Activated CD4-positive, alpha-beta T cell treated with anti-CD3 and anti-CD28 coated beads, Interleukin-2, amount 10 ng/mL, durations not matched to agents 24 days and 14 days (primary cell): ENCODE measurements at places on chromosomes 11 and 22. TPM values are rescaled to one million over a fixed set of nuclear protein-coding genes. Genes with fewer than 3 reads are reported as not detected.

DNA sequence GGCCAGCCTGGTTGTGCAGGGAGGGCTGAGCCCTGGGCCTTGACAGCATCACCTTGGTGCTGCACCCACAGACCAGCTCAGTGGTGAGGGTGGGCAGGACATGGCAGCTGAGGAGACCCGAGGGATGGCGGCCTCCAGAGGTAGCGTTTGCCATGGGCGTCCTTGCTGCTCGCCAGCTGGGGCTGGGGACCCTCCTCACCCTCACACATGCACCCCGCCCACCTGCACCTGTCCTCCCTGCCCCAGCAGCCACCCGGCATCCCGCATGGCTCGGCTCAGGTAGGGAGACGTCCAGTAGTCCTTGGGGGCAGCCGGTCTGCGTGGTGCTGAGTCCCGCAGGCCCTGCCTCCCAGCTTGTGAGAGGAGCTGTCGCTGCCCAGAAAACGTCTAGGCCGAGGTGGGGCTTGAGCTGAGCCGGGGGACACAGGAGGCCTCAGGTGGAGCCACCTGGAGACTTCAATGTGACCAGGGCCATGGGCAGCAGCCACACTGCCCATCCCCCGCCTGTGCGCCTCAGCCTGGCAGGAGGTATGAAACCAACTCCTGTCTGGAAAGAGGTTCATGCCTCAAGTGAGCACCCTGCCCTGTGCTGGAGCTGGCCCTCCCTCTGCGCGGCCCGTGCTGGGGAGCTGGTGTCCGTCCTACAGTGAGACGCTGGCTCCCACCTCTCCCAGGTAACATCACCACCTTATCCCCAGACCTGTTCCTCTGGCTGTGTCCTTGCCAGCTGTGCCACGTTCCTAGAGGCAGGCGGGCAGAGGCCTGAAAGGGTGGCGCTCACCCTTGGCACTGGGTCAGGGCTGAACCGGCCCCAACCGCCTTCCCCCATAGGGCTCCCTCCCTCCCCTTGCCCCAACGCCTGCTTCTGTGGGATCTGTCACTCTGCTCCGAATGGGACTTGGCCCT is 3.3 kb upstream of the TRABD start:
- peaks cover 2% of the 10 kb centered on the region for H3K27me3 ChIP-seq
- peaks cover 3% of the 10 kb centered on the region for H3K36me3 ChIP-seq
- DNase-seq, result no peak
- no peak overlapping the region for H3K27ac ChIP-seq
- peaks cover 6% of the 10 kb centered on the region for H3K4me1 ChIP-seq
- no peak overlapping the region for H3K4me3 ChIP-seq

- no peak overlapping the region for H3K27ac ChIP-seq
- DNase-seq, result no peak
- H3K27me3 ChIP-seq, result no peaks in the 10 kb centered on the region
These were observed 90.9 kb upstream of the GAL start for GRCh38 chr11:68593441-68593840.

GRCh38 chr11:115324581-115325432 is 179.4 kb downstream of the CADM1 start:
- H3K4me1 ChIP-seq, result peaks cover 3% of the 10 kb centered on the region
- no peak overlapping the region for H3K27ac ChIP-seq
- peak; percentile 78 for DNase-seq
- H3K36me3 ChIP-seq, result no peaks in the 10 kb centered on the region

DNA sequence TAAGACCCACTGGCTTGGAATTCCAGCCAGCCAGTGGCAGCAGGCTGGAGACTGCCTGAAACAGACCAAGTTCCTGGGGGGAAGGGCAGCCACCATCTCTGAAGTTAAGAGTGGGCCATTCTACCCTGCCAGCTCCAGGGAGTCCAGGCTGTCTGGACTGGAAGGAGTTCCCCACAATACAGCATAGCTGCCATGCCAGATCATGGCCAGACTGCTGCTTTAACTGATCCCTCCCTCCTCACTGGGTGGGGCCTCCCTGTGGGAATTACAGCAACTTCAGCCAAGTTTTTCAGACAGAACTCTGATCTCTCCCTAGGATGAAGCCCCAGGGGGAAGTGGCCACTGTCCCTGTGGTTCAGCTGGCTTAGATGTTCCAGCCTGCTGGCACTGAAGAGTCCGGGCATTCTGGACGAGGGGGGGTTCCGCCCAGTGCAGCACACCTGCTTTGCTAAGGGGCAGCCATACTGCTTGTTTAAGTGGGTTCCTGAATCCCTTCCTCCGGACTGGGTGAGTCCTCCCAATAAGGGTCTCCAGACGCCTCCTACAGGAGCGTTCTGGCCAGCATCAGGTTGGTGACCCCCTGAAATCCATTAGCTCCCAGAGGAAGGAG is 455.4 kb downstream of the DLG2 start:
- H3K27me3 ChIP-seq, result no peaks in the 10 kb centered on the region
- DNase-seq, result no peak
- no peak overlapping the region for H3K27ac ChIP-seq
- no peaks in the 10 kb centered on the region for H3K36me3 ChIP-seq
- H3K4me3 ChIP-seq, result no peak overlapping the region

DNA sequence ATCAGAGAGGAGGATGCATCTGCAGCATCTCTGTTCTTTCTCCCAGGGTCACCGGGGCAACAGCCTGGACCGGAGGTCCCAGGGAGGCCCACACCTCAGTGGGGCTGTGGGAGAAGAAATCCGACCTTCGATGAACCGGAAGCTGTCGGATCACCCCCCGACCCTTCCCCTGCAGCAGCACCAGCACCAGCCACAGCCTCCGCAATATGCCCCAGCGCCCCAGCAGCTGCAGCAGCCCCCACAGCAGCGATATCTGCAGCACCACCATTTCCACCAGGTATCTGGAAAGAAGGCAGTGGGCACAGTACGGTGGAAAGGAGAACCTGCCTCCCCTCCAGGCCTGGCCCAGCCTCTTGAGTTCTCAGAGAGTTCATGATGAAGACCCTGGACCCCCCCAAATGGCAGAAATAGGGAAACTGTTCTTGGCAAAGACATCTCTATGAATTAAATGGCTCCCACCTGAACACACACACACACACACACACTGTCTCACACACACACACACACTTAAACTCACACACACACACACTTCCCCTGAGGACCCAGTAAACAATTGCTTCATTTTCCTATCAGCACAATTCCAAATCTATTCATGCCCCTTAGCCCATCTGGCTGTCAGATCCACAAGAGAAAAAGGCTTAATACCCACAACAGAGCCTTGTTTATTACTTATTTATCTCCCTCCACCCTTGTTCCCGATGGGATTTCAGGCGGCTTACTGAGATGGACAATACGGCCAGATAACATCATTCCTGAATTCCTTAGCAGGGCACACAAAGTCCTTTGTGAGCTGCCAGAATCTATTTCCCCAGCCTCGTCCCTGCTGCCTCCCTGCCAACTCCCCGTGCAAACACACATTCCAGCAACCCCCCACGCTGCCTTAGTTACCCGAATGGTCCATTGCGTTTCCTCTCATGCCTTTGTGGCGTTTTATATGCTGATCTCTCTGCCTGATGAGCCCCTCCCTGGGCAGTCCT is 8.1 kb downstream of the TMA7B start:
- no peak overlapping the region for H3K4me3 ChIP-seq
- H3K27ac ChIP-seq, result no peak overlapping the region
- no peaks in the 10 kb centered on the region for H3K4me1 ChIP-seq
- peaks cover 84% of the 10 kb centered on the region for H3K36me3 ChIP-seq

DNA sequence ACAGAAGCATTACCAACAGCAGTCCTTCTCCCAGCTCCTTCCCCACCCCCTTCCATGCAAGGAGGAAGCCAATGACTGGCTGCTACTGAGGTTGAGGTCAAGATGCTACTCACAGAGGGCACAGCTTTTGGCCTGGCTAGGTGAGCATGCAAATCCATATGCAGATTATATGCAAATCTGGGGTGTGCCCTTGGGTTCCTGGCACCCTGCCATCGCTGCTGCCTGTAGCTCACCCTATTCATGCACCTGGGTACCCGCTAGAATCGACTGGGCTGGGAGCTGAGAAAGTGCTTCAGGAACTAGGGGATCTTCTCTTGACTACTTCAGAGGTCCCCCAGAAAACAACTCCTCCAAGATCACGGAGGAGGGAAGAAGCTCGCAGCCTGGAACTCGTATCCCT is 4.0 kb downstream of the DSCAML1 start:
- H3K27me3 ChIP-seq, result peaks cover 45% of the 10 kb centered on the region
- no peaks in the 10 kb centered on the region for H3K36me3 ChIP-seq
- DNase-seq, result no peak
- H3K27ac ChIP-seq, result no peak overlapping the region

GRCh38 chr11:2807025-2807681 is 78.4 kb downstream of the CDKN1C start:
- no peak for DNase-seq
- no peak overlapping the region for H3K27ac ChIP-seq

DNA sequence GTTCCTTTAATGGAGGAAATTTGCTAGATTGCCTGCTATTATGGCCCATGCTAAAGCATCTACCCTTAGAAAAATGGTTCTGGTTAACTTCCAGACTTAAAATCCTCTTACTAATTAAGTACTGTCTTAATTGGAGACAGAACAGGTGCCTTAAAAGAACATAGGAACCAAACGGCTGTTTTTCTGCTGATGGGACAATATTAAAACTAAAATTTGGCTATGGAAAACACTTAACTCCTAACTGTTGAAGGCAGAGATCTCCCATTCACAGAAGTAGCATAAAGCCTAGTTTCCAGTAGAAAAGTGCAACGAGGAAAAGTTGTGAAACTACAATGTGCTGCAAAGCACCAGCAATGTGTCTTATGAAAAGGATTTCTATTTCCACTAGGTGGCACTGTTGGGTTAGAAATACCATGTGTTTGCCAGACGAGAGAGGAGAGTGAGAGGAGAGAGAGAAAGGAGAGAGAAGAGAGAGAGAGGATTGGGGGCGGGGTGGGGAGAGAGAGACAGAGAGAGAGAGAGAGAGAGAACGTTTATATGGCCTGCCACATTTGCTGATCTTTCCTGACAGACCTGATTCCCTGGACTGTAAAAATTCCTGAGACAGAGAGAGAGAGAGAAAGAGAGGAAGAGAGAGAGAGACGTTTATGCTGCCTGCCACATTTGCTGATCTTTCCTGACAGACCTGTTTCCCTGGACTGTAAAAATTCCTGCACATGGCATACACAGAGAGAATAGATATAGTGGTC is 51.5 kb downstream of the FAM181B start:
- H3K27ac ChIP-seq, result no peak overlapping the region
- H3K4me1 ChIP-seq, result peaks cover 3% of the 10 kb centered on the region
- no peak overlapping the region for H3K4me3 ChIP-seq
- no peaks in the 10 kb centered on the region for H3K36me3 ChIP-seq
- peak; percentile 75 for DNase-seq

- no peak for DNase-seq
- no peaks in the 10 kb centered on the region for H3K4me1 ChIP-seq
- H3K36me3 ChIP-seq, result no peaks in the 10 kb centered on the region
These were observed 46.1 kb upstream of the SHISAL1 start for GRCh38 chr22:44358709-44359440.

- no peaks in the 10 kb centered on the region for H3K4me1 ChIP-seq
- no peak overlapping the region for H3K27ac ChIP-seq
- H3K36me3 ChIP-seq, result no peaks in the 10 kb centered on the region
- no peak for DNase-seq
- peaks cover 3% of the 10 kb centered on the region for H3K27me3 ChIP-seq
These were observed 180.3 kb downstream of the HIPK3 start for GRCh38 chr11:33437529-33437928.

GRCh38 chr11:115168229-115168671 is 336.0 kb downstream of the CADM1 start:
- H3K4me1 ChIP-seq, result no peaks in the 10 kb centered on the region
- H3K36me3 ChIP-seq, result no peaks in the 10 kb centered on the region
- no peak overlapping the region for H3K27ac ChIP-seq
- H3K27me3 ChIP-seq, result peaks cover 6% of the 10 kb centered on the region
- H3K4me3 ChIP-seq, result no peak overlapping the region

DNA sequence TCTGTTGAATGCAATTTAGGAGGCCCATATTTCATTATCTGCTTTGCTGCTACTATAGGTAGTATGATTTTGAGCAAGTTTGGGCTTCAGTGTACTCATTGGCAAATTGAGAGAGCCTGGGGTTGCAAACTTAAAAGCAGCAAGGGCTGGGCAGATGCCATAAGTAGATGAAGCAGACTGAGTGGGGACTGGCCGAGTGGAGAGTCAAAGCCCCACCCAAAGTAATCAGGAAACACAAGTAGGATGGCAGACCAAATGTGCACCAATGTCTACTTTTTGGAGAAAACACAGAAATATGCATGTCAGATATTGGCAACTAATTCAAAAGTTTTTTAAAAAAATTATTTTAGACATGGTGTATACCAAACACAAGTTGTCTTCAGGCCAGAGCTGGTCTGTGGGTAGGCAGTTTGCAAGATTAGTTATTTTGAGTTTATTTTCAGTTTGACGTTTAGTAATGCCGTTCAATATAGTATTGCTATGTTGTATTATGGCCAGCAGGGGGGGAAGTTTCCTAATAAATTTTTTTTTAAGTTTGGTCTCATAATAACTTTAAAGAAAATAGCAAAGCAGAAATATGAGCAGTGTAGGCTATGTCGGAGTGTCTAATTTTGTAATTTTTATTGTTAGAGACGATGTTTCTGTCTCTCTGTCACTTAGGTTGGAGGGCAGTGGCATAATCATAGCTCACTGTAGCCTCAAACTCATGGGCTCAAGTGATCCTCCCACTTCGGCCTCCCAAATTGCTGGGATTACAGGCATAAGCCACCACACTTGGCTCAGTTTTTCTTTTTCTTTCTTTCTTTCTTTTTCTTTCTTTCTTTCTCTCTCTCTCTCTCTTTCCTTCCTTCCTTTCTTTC is 105.1 kb downstream of the HIPK3 start:
- H3K4me1 ChIP-seq, result no peaks in the 10 kb centered on the region
- DNase-seq, result no peak
- no peak overlapping the region for H3K27ac ChIP-seq
- no peaks in the 10 kb centered on the region for H3K36me3 ChIP-seq
- no peak overlapping the region for H3K4me3 ChIP-seq
- peaks cover 23% of the 10 kb centered on the region for H3K27me3 ChIP-seq

DNA sequence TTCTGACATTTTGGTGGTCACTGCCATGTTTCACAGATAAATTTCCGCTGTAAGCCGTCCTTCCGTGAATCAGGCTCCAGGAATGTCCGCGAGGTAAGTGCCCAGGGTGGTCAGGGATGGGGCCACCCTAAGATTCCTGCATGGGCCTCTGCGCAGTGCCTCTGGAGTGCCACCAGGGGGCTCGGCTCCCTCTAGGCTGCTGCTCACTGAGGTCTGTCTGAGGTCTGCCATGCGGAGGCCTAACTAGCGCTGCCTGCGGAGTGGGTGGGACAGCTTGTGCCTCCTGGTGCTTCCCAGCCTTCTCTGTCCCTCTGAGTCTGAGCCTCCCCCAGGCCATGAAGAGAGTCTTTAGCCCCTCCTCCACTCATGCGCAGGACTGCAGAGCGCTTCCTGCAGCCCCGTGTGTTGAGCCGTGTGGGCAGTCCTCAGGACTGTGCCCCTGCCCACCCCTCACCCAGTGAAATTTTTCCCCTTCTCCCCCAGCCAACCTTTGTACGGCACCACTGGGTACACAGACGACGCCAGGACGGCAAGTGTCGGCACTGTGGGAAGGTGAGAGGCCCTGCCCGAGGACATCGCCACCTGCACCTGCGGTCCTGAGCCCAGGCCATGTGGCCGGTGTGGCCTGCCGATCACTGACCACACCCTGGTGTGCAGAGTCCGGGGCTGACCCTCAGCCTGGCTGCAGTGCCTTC is 11.9 kb upstream of the MDK start:
- peak; percentile 87 for DNase-seq
- no peak overlapping the region for H3K27ac ChIP-seq
- peaks cover 32% of the 10 kb centered on the region for H3K36me3 ChIP-seq
- H3K27me3 ChIP-seq, result no peaks in the 10 kb centered on the region

The CBLIF gene
- total RNA-seq, result not detected in 2 replicates

The ACAD8 gene
- 26.0 and 26.7 TPM in 2 replicates for total RNA-seq

The SCUBE1 gene
- total RNA-seq, result not detected in 2 replicates

The ZFPL1 gene
- total RNA-seq, result 33.3 and 34.7 TPM in 2 replicates

The IGLL5 gene
- total RNA-seq, result not detected in 2 replicates
